NCI-H526 (cell line): ENCODE measurements at places on chromosomes 3 and 15.

DNA sequence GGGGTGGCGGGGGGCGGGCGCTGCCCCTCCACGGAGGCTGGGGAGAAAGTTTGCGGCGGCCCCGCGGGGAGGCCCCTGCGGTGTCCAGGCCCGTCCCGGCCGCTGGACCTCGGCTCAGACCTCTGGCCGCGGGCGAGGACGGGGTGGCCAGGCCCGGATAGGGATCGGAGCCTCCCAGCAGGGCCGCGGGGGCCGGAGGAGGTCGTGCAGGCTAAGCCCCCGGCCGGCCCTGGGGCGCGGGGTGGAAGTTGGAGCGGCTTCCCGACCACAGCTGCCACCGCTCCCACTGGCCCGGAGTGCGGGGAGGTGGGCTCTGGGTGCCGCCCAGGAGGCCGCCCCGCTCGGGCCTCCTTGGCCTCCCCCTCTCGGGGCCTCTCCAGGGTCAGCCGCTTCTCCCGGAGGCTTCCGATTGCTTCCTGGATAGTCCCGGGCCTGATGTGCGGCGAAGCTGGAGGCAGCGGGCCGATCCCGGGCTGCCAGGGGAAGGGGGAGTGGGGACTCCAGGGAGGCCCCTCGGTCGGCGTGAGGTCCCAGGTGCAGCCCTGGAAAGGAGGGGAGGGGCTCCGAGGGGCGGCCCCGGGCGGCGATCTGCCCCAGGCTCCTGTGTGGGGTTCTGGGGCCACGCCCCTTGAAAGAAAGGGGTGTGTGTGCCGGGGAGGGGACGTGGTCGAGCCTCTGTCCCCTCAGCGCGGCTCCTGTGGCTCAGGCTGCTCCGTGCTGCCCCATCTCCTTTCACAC, 907 bp downstream of the PLXNA1 start:
- peak; percentile 16 for DNase-seq

- no peak for DNase-seq
Measured at GRCh38 chr15:40366457-40367370, 8.7 kb downstream of the DISP2 start.

GRCh38 chr3:106257172-106257571, 388.4 kb upstream of the CBLB start:
- no peak for DNase-seq

GRCh38 chr3:177687291-177687690, 490.0 kb upstream of the TBL1XR1 start:
- no peak for DNase-seq

- DNase-seq, result peak; percentile 35
Measured at GRCh38 chr3:14537590-14538450, 2.3 kb downstream of the GRIP2 start.

GRCh38 chr3:130820976-130821375, 72.9 kb upstream of the ATP2C1 start:
- no peak for DNase-seq

DNA sequence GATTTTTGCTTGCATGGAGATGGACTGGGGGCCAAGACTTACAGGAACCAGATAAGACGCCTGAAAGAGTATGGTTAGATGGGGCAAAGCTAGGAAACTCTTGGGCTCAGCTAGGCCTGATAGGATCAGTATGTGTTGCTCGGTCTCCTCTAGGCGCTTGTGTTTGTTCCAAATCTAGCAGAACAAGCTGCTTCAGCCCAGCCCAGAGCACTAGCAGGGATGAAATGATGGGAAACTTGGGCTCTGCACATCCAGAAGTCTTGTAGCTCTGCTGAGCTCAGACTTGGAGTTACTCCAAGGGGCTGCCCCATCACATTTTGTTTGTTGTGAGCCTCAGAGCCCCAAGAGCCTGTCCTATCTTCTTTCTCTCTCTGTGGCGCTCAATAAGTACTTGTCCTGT, 34.7 kb downstream of the FOXL2 start:
- DNase-seq, result no peak

- no peak for DNase-seq
Measured at GRCh38 chr3:49593041-49593440, 38.8 kb downstream of the BSN start.

- DNase-seq, result peak; percentile 67
Measured at GRCh38 chr3:44955917-44956316, 20.1 kb downstream of the ZDHHC3 start.

DNA sequence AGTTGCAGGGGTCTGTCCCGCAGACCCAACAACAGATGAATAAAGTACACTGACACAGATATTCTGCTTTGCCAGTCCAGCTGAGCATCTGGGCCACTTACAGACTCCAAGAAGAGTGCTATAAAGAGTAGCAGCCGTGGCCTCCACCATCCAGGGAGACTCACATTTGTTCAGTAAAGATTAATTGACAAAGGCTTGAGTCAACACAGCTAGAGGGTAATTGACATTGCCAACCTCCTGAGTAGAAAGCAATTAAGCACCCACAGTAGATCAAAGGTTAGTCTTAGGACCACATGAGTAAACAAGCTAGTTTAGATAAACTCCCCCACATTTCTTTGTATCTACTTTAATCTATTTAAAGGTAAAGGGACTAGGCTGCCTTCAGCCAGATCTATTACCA, 16.3 kb upstream of the CRTC3 start:
- no peak for DNase-seq

DNA sequence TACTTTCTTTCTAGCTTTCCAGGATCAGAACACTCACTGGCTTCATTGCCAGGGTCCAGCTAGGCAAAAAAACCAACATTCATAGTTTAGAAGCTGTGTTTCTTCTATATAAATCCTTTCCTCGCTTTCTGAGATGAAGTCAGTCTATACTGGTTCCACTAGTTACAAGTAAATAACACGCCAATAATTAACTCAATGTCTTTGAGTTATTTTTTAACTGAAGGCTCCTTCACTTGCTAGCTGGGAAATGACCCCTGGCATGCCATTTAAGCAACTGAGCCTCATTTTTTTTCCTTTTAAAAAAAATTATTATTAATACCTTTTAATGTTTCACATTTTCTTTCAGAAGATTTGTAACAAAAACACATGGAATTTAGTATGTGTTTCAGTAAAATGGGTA, 2.1 kb upstream of the CCDC174 start:
- DNase-seq, result no peak

- DNase-seq, result peak; percentile 6
Measured at GRCh38 chr15:92839696-92840095, 60.4 kb upstream of the CHD2 start.

- no peak for DNase-seq
Measured at GRCh38 chr3:123618076-123618708, 33.3 kb upstream of the HACD2 start.

DNA sequence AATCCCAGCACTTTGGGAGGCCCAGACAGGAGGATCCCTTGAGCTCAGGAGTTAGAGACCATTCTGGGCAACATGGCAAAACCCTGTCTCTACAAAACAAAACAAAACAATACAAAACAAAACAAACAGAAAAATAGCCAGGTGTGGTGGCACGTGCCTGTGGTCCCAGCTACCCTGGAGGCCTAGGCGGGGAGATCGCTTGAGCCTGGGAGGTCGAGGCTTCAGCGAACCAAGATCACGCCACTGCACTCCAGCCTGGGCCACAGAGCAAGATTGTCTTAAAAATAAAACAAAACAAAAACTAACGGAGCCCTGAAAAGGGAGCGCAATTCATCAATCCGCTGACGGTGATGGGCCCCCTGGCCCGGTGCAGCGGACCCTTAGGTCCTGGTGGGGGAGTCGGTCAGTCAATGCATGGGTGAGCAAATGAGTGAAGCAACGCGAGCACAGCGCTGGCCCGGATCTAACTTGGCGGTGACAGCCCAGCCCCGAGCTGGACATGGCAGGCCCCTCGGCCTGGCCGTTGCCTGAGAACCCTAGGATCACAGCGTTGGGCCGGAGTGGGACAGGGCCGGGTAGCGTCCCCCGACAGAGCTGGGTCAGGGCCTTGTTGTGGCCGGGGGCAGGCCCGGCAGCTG, 52.4 kb upstream of the BLM start:
- peak; percentile 81 for DNase-seq

DNA sequence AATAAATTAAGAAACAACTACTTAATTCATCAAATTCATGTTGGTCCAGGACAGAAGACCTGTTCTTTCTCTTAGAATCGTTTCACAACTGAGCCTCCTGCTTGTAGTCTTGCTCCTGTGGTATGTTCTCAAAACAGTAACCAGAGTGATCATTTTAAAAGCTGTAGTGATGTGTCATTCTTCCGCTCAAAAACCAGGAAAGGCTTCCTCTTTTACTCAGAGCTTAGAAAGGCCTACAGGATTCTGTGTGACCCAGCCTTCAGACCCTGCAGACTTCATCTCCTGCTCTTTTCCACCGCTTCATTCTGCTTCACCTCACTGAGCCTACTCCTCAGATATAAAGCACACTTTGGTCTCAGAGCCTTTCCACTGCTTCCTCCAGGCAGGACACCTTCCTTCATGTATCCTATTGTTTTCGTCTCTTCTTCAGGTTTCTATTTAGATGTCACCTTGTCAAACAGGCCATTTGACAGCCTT, 22.7 kb downstream of the ST6GAL1 start:
- DNase-seq, result no peak

GRCh38 chr15:25761971-25762662, 101.0 kb downstream of the ATP10A start:
- DNase-seq, result no peak

GRCh38 chr15:80679804-80680175, 15.3 kb upstream of the ABHD17C start:
- DNase-seq, result no peak

- DNase-seq, result no peak
Measured at GRCh38 chr15:52559575-52559974, 9.3 kb downstream of the ARPP19 start.

DNA sequence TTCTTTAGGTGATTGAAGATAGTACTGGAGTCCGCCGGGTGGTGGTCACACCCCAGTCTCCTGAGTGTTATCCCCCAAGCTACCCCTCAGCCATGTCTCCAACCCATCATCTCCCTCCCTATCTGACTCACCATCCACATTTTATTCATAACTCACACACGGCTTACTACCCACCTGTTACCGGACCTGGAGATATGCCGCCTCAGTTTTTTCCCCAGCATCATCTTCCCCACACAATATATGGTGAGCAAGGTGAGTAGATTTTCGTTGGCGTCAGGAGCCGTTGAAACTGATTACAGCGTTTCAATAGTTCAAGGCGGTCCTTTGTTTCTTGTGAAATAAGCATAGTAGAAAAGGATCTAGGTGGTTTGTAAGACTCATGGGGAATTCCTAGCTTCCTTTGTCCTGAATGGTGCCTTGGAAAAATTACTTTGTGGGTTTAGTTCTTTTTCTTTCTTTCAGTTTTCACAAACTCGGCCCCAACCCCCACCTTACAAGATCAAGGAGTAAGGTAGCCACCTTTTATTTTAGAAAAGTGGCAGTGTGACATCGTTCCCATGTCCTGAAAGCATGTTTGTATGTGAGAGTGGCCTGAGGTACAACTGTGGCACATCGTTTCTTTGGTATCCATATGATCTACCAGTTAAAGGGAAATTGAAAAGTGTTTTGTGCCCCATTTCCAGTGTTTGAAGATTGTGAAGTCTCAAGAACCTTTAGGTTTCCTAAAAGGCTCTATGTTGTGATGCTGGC, 200.6 kb downstream of the GHSR start:
- DNase-seq, result no peak

DNA sequence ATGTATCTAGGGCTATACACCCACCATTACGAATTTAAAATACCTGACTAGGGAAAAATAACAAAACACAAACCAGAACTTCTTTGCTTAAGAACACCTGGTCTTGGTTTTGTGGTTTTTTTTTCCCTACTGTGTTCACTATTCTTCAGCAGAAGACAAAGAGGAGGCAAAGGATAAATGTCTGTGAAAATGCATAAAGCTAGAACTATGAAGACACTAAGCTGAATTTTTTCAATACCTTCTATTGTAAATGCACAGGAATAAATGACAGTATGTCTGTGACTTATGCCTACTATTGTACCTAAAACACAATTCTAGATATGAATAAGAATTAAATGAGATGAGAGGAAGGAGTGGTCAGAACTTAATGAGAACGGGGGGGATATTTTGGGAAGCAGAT, 86.9 kb downstream of the TBL1XR1 start:
- DNase-seq, result no peak

DNA sequence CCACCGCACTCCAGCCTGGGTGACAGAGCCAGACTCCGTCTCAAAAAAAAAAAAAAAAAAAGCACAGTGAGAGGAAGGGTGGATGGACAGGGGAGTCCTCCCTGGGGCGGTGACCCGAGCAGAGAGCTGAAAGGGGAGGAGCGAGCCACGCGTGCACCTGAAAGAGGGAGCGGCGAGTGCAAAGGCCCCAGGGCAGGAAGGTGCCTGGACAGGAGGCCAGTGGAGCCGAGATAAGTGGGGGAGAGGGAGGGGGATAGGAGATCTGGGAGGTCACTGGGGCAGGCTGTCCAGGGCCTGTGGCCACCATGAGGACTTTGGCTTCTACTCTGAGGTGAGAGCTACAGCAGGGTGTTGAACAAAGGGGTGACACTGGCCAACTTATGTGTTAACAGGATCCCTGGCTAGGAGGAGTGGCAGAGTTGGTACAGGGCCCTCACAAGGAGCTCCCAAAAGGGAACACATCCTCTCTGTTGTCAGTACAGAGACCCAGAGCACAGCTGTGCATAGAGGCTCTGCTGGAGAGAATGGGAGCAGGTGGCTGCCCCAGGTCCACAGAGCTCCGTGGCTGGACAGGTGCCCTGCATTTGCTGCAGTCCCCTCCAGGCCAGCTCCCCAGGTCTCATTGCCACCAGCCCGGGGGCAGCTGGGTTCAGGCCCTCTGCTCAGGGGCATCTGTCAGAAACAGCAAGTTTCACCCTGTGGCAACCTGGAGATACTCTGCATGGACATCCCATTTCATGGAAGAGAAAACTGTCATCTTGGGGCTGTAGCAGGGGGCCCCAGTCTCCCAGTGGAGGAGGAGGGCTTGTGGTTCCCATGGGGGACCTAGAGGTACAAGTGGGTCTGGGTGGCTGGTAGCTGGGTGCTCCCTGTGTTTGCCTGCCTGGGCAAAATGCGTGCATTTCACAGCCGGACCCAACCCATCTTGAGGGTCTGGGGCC, 28.5 kb downstream of the FBLN2 start:
- no peak for DNase-seq

GRCh38 chr3:87318617-87319021, 42.2 kb upstream of the POU1F1 start:
- no peak for DNase-seq

DNA sequence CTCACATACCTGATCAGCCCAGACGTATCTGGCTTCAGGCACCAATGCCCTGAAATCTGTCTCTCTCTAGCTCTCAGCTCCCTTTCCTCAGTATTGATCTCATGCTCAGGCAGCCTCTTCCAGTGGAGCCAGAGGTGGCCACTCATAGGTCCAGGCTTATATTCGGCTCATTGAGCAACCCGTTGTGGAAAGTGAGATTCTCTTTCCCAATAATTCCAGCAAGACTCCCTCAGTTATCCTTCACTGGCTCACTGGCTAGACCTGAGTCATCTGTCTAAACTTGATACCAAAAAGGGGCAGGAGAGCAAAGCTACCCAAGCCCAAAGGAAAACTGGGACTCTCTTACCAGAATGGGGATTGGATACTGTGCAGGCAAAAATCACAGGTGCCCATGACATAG, 33.4 kb upstream of the FRMD4B start:
- DNase-seq, result no peak

GRCh38 chr15:87591582-87591981, 665.0 kb downstream of the NTRK3 start:
- peak; percentile 1 for DNase-seq
